ENCODE measurements at places on chromosomes 6 and 20. TPM values are rescaled to one million over a fixed set of nuclear protein-coding genes. Genes with fewer than 3 reads are reported as not detected.
A peak's percentile ranks its signal among the peaks of the same experiment; 100 is the strongest.

DNA sequence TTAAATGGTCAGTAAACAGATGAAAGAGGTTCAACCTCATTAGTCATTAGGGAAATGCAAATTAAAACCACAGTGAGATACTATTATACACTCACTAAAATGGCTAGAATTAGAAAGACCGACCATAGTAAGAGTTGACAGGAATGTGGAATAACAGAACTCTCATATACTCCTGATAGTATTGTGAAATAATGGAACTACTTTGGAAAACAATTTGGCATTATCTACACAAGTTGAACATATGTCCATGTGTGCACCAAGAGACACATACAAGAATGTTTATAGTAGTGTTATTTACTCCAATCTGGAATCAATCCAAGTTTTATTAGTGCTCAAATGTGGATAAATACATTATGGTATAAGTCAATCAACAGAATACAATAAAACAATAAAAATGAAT, 59.6 kb downstream of the AK9 start:
- no peak for ATAC-seq

GRCh38 chr6:49097116-49097515, 365.9 kb downstream of the MMUT start:
- no peak for ATAC-seq

The NCOA7 gene
- total RNA-seq, result 44.6 TPM

DNA sequence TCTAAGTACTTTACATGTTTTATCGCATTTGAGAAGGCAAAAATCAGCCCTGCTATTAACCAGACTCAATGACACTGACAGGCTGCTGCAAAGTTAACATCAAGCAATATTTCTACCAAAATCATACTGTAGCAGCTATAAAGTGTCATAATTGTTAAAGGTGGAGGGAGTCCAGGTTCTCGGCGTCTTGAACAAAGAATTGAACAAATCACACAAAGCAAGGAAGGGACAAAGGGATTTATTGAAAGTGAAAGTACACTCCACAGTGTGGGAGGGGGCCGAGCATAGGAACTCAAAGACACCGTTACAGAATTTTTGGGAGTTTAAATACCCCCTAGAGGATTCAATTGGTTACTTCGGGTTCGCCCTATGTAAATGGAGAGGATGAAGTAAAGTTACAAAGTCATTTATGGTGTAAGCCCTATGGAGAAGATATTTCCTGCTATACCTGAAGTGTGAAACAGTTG, 12.9 kb upstream of the ZNF391 start:
- no peak for ATAC-seq

DNA sequence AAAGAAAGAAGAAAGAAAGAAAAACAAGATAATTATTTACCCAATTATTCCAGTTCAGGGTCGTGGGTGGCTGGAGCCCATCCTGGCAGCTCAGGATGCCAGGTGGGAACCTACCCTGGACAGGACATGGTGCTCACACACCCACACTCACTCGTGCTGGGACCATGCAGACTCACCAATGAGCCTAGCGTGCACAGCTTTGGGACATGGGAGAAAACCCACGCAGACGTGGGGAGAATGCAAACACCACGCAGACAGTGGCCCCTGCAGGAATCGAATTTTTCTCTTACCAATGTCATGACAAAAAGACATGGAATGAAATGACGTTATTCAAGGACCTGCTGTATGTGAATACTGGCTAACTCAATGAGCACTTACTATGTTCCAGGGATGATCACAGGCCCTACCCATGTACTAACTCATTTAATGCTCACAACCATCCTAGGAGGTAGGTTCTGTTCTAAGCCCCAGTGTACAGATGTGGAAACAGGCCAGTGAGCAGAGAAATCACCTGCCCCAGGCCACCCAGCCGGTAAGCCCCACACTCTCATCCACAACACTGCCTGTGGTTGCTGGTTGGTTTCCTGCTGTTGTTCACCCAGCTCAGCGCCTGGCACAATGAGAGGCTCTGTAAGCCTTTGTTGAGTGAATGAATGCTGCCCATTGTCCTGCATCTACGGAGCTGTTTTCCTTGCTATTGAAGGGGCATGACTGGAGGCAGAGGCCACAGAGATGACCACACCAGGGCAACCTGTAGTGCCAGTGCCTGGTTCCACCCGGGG, 6.8 kb upstream of the PI16 start:
- ATAC-seq, result peak; percentile 90

- ATAC-seq, result peak; percentile 82
Observed at GRCh38 chr6:149925974-149926777, 3.3 kb upstream of the RAET1G start.

GRCh38 chr6:39424831-39425230, 102.3 kb upstream of the KCNK16 start:
- no peak for ATAC-seq

GRCh38 chr20:37408302-37409193, 62.6 kb downstream of the SRC start:
- no peak for ATAC-seq

DNA sequence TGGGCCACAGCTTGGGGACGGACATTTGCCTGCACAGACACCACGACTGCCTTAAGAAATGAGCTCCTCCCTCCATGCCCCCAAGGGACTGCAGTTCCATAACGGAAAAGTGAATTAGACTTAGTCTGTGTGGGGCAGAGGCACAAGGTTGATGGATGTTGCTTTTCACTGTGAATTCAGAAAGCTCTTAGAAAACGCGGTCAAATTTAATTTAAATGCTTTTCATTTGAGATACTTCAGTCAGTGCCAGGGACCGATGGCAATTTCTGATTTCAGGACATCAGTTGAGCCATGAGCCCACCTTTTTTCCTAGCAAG, 356.4 kb downstream of the KIF16B start:
- no peak for ATAC-seq

- ATAC-seq, result peak; percentile 81
Observed at GRCh38 chr6:136772685-136773472, 19.4 kb downstream of the MAP3K5 start.

DNA sequence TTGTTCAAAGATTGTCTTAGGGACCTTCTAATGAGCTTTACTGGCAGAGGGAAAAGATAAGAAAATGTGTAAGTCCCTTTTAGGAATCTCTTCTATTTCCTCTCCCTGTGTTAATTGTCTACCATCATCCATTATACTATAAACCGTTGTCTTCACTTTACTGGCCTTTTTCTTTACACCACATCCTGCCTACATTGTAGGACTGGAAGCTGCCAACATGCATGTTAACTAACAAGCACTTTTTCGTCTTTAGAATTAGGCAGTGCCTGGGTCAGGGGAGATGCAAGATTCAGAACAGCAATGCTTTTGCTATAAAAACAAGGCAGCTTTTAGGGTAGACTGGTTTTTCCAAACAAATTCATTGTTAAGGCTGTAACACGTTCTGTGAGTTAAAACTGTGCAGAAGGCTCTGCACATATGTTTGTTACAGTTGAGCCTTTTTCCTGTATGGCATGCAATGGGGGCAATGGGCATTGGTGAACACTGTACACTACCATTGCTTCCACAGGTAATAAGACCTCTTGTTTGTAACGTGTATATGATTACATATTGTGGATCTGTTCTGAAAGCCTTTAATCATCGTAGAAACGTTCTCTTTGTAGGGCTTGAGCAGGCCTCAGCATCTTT, 10.9 kb upstream of the PKIG start:
- ATAC-seq, result no peak

GRCh38 chr20:61701401-61701800, 364.3 kb downstream of the TAF4 start:
- ATAC-seq, result no peak

GRCh38 chr6:29025927-29026585, 18.9 kb downstream of the OR2W1 start:
- ATAC-seq, result no peak

GRCh38 chr6:30640481-30640880, 6.5 kb upstream of the C6orf136 start:
- ATAC-seq, result no peak

DNA sequence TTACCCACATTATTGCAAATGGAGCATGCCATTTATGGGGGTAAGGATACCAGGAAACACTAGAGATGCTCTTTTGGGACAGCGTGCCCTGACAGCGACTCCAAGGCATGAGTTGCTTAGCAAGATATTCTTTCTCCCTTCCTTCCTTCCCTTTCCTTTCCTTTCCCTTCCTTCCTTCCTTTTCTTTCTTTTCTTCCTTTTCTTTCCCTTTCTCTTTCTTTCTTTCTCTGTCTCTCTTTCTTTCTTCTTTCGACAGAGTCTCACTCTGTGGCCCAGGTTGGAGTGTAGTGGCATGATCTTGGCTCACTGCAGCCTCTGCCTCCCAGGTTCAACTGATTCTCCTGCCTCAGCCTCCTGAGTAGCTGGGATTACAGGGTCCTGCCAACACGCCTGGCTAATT, 3.3 kb downstream of the MUCL3 start:
- ATAC-seq, result no peak

DNA sequence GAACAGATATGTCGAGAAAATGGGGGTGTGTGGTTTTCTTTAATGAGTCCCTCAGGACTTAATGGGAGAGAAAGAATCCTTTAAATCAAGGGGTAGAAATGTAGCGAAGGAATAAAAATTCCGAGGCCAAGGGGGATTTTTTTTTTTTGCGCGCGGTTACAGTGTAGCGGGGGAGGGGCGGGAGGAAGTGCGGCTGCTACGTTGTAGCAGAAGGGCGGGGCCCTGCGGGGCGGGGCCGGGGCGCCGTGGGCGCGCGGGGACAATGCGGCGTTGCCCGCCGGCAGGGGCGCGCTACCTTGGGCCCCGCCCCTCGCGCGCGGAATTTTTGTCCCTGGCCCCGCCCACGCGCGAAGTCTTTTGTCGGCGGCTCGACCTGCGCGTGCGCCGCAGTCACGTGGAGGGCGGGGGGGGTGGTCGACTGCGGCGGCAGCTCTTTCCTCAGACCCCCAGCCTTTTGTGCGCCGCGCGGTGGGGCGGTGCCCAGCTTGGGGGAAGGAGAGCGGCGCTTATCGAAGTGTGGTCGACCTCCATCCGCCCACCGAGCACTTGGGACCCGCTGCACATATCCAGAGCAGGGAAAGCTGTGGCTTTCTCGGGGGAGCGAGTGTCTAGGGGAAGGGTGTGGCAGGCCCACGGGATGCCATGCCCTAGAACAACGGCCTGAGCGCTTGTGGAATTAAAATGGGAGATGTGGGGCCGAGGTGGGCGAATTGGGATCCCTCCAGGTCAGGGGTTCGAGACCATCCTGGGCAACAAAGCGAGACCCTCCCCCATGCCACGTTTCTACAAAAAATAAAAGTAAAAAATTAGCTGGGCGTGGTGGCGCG, 1.3 kb downstream of the TUBB start:
- ATAC-seq, result peak; percentile 30

GRCh38 chr6:109939654-109940053, 38.5 kb upstream of the GPR6 start:
- no peak for ATAC-seq
